NCI-H460 (cell line): ENCODE measurements at places on chromosomes 12 and 14. TPM values are rescaled to one million over a fixed set of nuclear protein-coding genes. Genes with fewer than 3 reads are reported as not detected.

Gene RASSF9
- total RNA-seq = 0.07 and 0.14 TPM in 2 replicates

Gene SMCO3
- total RNA-seq = not detected in 2 replicates

Gene EIF2B2
- 86.4 and 95.5 TPM in 2 replicates for total RNA-seq

Gene DACT1
- total RNA-seq = 0.89 TPM in 1 of 2 replicates, not detected in the other

Gene NR1H4
- not detected in 2 replicates for total RNA-seq
